ENCODE measurements at places on chromosomes 12 and 14.

- no peak for DNase-seq
Observed at GRCh38 chr12:23617749-23618148, 331.7 kb downstream of the SOX5 start.

GRCh38 chr12:49909826-49910225, 6.1 kb upstream of the FAIM2 start:
- peak; percentile 39 for DNase-seq

GRCh38 chr14:89767131-89767530, 187.4 kb downstream of the EFCAB11 start:
- no peak for DNase-seq

GRCh38 chr12:92602476-92602875, 100.3 kb upstream of the PLEKHG7 start:
- peak; percentile 31 for DNase-seq

DNA sequence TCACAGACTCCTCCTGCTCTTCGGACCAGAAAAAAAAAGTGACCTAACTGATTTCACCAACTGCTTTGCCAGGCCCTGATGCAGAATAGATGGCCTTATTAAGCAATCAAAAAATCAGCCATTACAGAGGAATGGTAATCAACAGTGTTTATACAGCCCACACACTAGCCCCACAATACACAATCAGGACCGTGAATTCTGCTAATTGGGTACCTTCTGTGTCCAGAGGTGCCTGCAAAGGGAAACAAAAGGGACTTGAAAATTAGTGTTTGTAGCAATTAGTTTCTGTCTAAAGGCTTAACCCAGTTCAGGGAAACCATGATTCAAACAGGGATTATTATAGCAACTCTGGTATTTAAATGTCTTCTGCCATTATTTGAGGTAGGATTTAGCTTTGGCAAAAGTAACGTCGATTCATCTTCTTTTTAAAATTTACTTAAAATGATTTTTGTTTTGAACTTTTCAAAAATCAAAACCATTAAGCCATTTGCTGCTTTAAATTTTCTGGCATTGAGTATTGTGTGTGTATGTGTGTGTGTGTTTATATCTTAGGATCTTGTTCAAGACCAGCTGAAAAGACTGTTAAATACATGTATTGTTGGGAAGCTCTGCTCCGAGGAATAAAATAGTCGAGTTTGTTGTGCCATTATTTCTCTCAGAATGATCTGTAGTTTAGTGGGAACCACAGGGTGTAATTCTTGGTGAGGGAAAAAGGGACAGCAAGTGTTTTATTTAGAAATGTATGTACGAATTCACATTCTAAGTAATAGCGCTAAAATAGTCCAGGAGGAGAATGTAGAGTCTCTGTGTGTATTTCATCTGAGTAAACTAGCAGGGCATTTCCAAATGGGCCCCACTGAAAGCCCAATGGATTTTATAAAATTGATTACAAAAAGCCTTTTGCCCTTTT, 156.1 kb downstream of the PTCSC3 start:
- DNase-seq: no peak

- no peak for DNase-seq
Observed at GRCh38 chr14:81676395-81676794, 142.7 kb upstream of the SEL1L start.

DNA sequence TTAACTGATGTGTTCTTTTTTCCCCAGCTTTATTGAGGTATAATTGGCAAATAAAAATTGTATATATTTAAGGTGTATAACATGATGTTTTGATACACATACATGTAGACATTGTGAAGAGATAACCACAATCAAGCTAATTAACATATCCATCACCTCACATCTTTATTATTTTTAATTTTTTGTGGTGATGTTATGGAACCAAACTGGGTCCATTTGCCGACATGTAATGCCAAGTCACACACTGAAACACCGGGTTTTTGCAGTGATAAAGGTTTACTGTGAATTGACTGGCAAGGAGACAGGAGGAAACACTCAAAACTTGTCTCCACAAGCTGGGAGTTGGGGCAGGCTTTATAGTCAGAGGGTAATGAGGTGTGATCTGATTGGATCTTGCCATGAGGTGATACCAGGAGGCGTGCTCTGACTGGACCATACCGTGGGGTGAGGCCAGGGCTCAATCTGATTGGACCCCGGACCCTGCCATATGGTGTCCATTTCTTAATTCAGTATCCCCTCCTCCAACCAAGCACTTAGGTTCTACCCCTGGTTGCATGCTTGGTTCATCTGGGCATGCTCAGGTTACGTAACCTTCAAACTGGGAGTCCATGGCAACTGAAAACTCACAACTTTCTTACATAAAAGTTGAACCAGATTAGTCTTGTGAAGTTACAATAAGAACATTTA, 11.8 kb upstream of the WSCD2 start:
- no peak for DNase-seq

GRCh38 chr12:127293507-127294310, 973.3 kb upstream of the TMEM132C start:
- peak; percentile 78 for DNase-seq

- DNase-seq: peak; percentile 45
Observed at GRCh38 chr14:105193916-105194782, 13.0 kb upstream of the NUDT14 start.

DNA sequence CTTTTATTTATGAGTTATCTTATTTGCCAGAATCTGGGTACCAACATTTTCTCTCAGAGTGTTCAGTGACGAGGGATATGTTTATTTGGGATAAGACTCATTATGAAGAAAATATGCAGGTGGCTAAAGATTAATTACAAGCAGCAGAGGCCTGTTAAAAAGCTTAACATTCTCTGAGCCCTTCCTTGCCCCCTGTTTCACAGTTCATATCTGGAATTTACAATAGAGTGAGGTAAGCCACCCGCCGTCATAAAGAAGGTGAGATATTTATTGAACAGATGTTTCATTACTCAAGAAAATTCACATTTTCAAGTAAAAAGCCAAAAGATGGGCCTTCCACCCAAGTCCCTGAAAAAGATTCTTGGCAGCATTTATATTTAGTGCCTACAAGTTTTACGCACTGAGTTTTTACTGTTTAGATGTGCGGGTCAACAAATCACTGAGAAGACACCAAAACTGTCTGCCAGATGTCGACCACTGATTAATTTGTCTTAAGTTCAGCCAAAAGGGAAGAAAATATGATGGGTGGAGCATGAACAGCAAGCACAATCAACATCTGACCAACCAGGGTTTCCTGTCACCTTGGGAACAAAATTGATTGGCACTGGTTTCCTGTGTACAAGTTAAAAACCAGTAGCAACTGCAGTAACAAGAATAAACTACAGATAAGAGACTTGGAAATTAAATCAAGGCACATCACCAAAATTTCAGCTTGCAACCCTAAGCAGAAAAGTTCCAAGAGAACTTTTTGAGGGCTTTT, 85.5 kb upstream of the PTPRB start:
- no peak for DNase-seq

DNA sequence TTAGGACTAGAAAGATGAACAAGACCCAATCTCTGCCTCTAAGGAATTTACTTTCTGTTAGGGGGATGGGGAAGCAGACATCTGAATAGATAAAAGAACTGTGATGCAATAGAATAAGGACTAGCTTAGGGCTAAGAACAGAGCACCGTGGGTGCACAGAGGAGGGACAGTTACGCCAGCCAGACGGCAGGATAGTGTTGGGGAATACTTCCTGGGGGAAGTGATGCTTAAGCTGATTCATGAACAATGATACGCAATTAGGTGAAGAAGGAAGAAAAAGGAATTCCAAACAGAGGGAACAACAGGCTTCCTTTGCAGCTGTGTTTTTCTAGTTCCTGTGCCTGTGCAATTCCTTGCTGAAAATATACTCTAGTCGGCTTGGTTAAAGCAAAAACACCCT, 501.1 kb downstream of the APAF1 start:
- no peak for DNase-seq

DNA sequence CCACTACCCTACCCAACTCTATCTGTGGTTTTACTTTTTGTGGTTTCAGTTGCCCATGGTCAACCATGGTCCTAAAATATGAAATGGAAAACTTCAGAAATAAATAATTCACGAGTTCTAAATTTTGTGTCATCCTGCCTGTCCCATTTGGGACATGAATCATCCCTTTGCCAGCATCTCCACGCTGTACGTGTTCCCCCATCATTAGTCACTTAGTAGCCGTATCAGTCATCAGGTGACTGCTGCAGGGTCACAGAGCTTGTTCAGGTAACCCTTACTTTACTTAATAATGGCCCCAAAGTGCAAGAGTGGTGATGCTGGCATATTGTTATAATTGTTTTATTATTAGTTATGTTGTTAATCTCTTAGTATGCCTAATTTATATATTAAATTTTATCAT, 209.9 kb downstream of the ITPR2 start:
- no peak for DNase-seq

GRCh38 chr14:51534610-51535011, 117.1 kb upstream of the FRMD6 start:
- DNase-seq: peak; percentile 21

GRCh38 chr12:105921872-105922669, 216.7 kb downstream of the NUAK1 start:
- no peak for DNase-seq

DNA sequence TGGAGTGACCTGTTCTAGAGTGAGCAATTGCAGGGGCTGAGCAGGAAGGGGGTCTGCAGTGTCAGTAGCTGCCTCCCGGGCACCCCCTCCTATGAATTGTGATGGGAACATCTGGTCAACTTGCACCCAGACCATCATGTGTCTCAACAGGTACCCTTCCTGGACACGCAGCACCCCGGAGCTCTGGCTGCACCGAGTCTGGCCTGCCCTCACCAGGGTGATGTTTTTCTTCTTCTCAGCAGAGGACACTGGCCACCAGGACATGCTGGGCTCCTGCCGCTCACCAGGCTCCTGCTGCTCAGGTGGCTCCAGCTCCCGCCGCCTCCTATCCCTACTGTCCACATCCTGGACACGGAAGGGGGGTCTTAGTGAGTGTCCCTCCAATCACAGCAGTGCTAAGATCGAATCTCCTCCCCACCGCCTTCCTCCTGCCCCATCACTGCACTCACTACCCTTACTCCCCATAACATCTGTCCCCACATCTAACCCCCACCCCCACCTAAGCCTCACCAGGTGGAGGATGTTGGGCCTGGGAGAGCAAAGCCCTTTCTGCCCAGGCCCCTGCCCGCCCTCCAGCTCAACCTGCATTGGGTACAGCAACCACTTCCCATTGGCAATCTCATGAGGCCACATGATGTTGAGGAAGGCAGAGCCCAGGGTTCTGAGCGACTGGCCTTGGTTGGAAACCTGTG, 14.9 kb downstream of the ITGA7 start:
- DNase-seq: no peak

DNA sequence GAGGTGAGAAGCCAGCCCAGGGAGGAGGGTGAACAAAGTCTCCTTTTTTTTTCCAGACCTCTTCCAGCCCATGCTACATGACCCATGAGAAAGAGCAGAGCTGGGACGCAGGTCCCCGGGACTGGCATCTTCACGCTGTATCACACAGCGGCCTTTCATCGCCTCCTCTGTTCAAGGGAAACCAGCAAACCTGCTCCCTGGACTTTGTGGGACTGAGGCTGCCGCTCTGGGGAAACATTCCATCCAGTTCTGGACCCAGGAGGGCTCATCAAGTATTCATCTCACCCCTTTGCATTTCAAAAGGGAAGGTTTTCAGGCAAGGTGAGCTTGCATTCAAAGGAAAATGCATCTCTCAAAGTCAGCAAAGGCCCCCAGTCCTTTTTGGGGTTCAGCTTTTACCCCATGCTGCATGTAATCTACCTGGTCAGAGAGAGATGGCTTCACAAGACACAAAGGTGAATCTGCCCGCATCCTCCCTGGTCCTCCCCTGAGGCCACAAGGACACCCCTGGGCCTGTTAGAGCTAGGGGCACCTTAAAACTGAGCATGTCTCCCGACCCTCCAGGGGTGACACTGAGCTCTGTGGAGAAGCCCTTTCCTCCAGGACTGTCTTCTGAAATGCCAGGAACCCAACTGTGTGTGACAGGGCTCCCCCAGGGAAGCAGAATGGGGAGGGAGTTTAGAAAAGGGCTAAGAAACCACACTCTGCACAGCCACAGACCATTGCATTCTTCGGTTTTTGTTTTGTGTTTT, 21.2 kb upstream of the MEG3 start:
- no peak for DNase-seq

GRCh38 chr12:2110127-2110526, 57.3 kb downstream of the CACNA1C start:
- no peak for DNase-seq

- no peak for DNase-seq
Observed at GRCh38 chr12:39235990-39236767, 206.7 kb downstream of the KIF21A start.

- DNase-seq: no peak
Observed at GRCh38 chr12:118058881-118059280, 2.1 kb downstream of the WSB2 start.

DNA sequence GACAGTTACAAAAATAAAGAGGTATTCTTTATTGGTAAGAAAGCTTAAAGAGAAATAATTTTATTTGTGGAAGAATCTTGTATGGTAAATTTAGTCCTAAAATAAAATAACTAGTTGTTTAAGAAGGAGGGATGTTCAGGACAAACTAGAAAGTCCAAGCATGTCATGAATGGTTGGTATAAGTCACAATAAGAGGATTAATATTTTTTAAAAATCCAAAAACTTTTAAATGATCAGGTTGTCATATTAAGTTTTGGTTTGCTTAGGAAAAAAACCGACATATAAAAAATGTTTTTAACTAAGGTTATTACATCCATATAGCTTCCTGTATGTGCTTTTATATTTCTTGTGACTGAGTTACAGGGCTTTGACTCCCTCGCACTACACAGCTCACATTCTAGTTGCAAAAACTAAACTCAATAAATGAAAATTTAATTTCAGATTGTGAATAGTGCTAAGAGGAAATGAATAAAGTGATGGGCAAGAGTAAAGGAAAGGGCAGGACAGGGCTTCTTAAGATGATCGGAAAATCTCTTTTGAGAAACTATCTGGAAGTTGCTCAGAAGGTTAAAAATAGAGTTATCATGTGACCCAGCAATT, 80.7 kb upstream of the METAP2 start:
- no peak for DNase-seq

DNA sequence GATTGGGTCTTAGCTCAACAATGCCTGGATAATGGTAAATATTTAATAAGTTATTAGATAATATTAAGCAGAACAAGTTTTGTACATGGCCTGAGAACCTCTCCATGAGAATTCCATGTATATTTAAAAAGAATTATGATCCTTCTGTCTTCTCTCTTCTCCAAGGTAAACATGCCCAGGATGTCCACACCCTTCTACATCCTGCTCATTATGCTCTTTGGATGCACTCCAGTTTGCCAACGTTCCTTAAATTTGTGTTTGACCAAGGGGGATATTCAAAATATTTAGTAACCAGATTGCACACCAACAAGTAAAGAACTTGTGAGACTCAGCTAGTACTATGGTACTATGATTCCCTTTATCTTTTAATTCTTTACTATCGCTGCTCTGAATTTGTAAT, 44.8 kb upstream of the ERGIC2 start:
- DNase-seq: no peak

DNA sequence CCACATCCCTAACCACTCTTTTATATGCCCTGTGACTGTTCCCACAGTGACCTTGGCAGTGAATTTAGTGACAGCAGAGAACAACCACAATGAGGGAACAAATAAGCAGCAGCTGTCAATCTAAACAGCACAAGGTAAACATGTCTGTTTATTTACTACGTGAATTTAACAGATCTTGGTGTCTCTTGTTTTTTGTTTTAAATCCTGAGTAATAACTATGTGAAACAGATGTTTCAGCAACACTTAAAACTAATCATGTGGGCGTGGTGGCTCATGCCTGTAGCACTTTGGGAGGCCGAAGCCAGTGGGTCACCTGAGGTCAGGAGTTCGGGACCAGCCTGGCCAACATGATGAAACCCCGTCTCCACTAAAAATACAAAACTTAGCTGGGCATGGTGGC, 17.0 kb upstream of the CFAP54 start:
- no peak for DNase-seq
